ENCODE measurements at places on chromosomes 16 and 17.

DNA sequence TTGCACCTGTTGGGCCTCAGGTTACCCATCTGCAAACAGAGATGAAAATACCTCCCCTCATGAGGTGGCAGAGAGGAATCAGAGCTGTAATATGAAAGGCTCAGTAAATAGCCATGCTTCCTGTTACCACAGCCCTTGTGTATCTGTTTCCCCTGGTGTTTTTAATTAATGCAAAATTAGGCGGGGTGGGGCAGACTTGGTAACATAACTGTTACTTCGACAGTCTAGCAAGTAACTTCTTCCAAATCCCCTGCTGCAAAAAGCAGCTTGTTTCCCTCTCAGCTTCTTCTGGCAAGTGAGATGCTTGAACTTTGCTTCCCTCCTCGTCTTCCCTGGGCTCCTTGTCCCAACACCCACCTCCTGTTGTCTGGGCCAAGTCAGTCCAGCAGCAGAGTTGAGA lies 381.5 kb downstream of the CPPED1 start:
- DNase-seq: no peak

GRCh38 chr16:30179195-30179594 lies 4.2 kb upstream of the CORO1A start:
- no peak for DNase-seq

DNA sequence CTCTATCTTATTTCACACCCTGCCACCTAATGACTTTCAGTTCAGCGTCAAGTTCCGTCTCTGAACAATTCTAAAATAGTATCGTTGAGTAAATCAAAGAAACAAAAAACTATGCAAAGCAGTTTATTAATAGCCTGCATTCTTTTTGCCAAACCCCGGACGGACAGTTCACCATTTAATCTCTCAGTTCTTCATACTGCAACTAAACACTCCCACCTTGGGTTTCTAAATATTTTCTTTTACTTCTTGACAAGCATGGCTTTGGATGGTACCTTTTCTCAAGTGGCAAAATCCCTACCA lies 1.2 kb downstream of the MYH11 start:
- no peak for DNase-seq

DNA sequence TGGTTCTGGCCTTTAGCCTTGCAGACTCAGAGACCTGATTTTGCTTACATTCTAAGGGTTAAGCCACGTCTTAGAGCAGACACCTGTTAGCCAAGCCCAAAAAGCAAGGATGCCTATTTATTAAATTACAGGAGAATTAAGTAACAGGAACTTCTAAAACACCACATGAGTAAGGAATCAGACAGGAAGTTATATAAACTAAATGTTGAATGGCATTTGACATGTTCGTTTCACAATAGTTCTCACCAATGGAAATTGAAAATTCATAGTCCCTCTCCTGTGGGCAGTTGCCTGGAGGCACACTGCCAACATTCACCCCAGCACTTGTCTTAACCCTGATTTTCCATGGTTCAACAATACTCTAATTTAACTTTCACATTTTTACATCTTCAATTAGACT lies 9.0 kb downstream of the KRTAP9-7 start:
- DNase-seq: no peak

GRCh38 chr17:45908460-45908859 lies 14.1 kb downstream of the MAPT start:
- DNase-seq: no peak

- DNase-seq: no peak
These were observed 4.4 kb downstream of the CFAP97D1 start for GRCh38 chr17:43784628-43785101.

Measured in activated CD4-positive, alpha-beta T cell treated with anti-CD3 and anti-CD28 coated beads, Interleukin-2, amount 50 U/mL, for 4 hours (primary cell).